Stromal cell of bone marrow (primary cell): ENCODE measurements at places on chromosomes 6 and 20.

DNA sequence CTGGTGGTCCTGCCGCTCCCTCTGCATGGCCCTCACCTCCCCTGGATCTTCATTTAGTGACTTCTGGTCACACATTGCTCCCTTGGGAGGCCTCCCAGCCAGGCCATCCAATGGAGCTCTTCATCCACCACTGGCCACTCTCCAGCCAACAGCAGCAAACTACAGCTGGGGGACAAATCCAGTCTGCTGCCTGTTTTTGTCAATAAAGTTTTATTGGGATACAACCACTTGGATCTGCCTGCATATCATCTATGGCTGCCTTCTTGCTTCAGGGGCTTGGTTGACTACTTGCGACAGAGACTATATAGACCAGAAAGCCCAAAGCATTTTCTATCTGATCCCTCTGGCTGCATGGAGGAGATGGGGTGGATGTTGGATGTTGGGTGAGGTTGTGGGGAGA is 156.6 kb upstream of the SULF2 start:
- no peak for DNase-seq

DNA sequence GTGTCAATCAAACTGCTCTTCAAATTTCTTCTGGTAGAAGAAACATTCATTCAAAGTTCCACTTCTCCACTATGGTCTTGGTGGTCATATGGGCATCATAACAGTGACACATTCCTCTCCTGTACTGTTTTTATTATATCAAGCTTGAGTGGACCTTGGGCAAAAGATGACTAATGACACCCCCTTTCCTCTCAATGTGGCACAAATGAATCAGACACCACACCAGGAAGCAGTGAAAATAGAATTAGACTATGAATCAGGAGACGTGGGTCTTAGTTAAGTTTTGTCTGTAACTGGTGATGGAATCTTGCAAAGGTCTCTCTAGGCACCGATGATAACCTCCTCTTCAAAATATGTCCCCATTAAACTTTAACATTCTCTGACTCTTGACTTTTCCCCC is 9.0 kb upstream of the NRSN1 start:
- peak; percentile 18 for DNase-seq

DNA sequence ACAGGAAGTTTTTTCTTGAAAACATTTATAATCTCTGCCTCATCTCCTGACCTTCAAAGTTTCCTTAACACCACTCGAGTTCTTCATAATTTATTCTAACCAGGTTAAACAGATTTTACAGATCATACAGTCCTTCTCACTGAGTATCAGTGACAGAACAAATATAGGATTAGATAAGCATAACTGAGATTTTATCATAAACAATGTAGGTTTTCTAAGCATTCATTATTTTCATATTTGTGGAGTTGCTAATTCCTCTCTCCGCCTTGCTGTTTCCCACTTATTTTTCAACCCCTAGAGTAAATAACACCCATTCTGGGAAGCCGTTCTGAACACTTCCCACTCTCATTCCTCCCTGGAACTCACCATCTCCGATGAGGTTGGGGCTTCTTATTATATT is 229.9 kb downstream of the HACE1 start:
- no peak for DNase-seq

DNA sequence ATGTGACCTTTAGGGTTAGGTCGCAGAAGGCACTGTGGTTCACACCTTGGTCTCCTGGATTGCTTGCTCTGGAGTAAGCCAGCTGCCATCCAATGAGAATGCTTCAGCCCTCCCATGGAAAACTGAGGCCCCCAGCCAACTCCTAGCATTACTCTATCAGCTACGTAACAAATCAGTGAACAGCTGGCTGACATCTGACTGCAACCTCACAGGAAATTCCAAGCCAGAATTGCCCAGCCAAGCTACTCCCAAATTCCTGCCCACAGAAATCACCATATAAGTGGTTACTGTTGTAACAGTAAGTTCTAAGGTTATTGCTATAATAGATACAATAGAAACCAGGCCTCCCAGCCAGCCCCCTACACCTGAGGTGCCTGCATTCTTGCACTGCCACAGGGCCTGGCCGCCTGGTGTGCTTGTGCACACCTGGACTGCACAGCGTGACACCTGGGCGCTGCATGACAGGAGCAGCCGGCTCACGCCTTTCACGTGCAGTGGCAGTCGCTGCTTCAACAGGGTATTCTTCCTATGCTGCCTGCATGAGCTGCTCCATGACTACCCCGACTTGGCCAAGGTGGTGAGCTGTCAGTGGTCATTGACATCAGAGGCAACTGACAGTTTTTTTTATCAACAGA is 429.7 kb upstream of the RUNX2 start:
- DNase-seq, result no peak

DNA sequence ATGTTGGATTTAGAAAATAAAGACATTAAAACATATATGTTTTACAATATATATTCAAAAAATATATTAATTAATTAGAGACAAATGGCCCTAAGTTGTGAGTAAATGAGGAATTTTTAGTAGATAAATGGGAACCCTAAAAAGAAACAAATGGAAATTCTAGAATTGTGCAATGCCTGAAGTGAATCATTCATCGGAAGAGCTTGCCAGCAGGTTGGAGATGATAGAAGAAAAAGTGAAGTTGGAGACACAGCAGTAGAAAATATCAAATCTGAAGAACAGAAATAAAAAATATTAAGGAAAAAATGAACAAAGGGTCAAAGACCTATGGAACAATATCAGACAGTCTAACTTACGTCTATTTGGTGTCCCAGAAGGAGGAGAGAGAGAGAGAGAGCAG is 109.4 kb upstream of the NEDD9 start:
- DNase-seq, result peak; percentile 34

GRCh38 chr20:20005342-20005741 is 11.8 kb upstream of the NAA20 start:
- DNase-seq, result no peak

DNA sequence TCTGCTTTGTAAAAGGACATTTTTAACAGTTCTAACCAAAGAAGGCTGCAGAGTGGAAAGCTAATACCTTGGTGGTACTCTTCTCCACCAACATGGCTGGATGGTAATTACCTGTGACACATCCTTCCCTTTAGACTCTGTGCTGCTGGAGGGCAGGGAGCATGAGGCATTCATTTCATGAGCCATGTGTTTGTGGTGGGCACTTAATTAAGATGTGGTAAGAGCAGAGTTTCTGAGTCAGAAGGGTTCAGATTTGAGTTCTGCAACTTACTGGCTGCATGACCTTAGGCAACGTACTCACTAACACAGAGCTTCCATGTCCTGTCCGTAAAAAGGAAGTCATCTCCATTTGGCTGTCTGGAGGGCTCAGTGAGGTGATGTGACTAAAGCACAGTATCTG is 9.1 kb upstream of the ZNF133 start:
- no peak for DNase-seq

DNA sequence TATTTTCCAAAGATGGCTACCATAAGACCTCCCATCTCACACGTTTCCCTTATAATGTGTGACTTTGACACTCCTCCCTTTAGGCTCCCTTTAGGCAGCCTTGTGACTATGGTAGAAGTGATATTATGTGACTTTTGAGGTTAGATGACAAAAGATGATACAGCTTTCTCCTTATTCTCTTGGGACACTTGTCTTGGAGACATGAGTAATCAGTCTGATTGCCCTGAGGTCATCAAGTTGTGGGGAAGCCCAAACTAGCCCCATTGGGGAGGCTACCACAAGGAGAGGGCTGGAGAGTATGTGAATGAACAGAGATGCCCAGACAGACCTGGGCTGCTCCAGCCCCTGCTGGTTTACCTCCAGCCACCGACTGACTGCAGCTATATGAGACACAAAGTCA is 10.6 kb upstream of the DLK2 start:
- no peak for DNase-seq

- no peak for DNase-seq
These were observed 5.1 kb downstream of the DIDO1 start for GRCh38 chr20:62921119-62921687.

DNA sequence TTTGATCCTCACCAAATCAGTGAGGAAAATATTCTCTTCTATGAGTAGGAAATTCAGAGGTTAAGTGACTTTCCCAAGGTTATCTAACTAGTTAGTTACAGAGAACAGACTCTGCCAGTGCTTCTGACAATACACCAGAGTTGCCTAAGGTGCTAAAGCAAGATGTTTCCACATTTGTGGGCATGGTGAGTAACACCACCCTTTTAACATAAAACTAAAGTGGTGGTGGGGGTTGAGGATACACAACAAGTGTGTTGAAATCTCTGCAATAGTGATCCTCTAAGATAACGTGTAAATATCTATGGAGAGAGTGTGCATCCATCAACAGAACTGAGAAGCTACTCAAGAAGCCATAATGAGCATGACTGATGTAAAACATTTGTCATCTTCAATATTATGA is 11.7 kb downstream of the VNN2 start:
- DNase-seq, result no peak

DNA sequence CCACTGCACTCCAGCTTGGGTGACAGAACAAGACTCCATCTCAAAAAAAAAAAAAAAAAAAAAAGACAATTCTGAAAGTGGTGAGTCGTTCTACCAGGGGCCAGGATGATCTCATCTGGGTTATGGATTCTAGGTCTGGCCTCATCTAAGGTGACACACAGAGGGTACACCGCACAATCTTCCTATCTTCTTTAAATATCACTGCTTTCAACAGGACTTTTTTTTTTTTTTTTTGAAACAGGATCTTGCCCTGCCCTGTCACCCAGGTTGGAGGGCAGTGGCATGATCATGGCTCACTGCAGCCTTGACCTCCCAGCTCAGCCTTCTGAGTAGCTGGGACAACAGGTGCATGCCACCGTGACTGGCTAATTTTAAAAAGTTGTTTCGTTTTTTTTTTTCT is 67.7 kb downstream of the SLC16A10 start:
- DNase-seq, result no peak

GRCh38 chr6:54697424-54697823 is 149.1 kb upstream of the FAM83B start:
- DNase-seq, result no peak

GRCh38 chr20:61901392-61902220 is 164.1 kb downstream of the TAF4 start:
- DNase-seq, result no peak

GRCh38 chr6:138468320-138469015 is 30.8 kb downstream of the NHSL1 start:
- DNase-seq, result no peak

DNA sequence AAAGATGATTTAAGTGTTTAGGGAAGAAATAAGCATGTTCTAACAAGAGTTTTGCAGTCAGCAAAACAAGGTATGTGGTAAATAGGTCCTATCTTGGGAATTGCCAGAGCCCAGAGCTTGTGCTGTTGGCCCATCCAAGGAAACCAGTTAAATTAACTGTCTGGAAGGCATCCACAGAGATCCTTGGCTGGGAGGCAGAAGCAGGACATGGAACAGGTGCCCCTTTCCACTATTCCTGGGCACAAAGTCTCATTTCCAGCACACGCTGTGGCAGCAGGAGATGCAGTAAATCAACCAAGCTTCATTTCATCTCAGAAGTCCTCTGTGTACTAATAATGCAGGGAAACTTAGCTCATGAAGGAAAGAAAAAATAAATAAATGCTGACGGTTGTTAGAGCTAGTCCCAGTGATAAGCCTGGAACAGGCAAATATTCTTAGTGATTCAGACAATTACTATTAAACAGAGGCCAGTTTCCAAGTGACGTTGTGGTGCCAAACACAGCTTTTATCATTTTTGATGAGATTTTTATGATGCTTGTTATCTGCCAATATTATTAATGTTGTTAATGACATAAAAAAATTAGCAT is 39.8 kb upstream of the SNAP25 start:
- no peak for DNase-seq

- DNase-seq, result no peak
These were observed 7.2 kb downstream of the ACSS1 start for GRCh38 chr20:25050501-25051350.

- DNase-seq, result no peak
These were observed 718.3 kb downstream of the KIF16B start for GRCh38 chr20:15854911-15855310.

GRCh38 chr20:61288331-61288784 is 36.3 kb downstream of the CDH4 start:
- no peak for DNase-seq

- no peak for DNase-seq
These were observed 164.8 kb downstream of the QKI start for GRCh38 chr6:163579111-163579879.

DNA sequence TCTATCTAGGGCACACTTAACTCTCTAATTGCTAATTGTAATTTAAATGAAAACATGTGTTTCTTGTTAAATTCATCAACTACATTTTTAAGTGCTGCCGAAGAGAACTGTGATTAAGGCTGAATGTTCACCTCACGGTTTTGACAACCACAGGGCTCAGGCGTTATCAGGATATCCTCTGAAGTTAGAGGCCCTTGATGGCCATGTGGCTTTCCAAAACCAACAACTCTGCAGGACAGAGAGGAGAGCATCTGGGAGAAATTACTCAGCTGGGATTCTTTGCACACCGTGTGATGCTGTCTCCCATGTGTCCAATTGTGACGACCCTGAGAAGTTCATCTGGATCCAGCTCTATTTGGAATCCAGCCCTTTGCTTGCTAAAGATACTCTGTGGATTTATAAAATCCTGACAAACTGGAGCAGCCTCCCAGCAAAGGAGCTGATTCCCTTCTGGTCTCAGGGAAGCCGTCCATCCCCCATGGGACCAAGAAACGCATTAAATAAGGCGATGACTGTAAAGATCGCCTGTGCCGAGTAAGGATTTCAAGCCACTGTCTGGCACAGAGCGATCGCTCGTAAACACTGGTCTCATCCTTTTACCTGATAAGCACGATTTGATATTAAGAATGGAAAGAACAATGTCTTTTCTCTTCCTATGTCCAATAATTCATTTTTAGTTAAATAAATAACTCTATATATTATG is 401.1 kb downstream of the CD83 start:
- no peak for DNase-seq

DNA sequence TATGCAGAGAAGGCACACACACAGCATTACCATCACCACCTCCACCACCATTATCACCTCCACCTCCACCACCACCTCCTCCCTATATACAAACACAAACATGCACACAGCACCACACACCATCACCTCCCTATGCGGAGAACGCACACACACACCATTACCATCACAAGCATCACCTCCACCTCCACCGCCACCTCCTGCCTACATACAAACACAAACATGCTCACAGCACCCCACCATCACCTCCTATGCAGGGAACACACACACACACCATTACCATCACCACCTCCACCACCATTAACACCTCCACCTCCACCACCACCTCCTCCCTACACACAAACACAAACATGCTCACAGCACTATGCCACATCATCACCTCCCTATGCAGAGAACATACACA is 236.5 kb upstream of the AFDN start:
- DNase-seq, result no peak

- DNase-seq, result no peak
These were observed 37.1 kb downstream of the SLC17A1 start for GRCh38 chr6:25794784-25795183.

- DNase-seq, result no peak
These were observed 5.6 kb downstream of the ARFRP1 start for GRCh38 chr20:63702036-63702665.
